ENCODE measurements at places on chromosomes 11 and 22.
A peak's percentile ranks its signal among the peaks of the same experiment; 100 is the strongest.

DNA sequence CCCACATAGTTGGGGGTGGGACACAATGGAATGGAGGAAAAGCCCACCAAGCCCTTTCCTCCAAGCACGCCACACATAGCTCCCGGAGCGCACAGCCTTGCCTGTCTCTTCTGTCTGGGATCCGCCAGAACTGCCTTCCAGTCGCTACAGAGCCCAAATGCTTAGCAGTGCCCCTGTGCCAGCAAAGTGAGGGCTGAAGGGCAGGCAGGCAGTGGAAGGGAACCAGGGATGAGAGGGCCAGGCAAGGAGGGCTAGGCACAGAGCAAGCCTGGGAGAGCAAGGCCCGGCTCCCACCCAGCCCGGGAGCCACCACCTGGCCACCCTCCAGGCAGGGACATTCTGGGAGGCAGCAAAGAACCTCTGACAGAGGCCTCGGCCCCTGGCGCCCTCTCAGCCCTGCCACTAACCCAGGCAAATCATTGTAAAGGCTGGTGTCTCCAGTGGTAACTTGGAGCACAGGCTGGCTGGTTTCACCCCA, 32.5 kb downstream of the PPP2R1B start:
- no peak for DNase-seq

DNA sequence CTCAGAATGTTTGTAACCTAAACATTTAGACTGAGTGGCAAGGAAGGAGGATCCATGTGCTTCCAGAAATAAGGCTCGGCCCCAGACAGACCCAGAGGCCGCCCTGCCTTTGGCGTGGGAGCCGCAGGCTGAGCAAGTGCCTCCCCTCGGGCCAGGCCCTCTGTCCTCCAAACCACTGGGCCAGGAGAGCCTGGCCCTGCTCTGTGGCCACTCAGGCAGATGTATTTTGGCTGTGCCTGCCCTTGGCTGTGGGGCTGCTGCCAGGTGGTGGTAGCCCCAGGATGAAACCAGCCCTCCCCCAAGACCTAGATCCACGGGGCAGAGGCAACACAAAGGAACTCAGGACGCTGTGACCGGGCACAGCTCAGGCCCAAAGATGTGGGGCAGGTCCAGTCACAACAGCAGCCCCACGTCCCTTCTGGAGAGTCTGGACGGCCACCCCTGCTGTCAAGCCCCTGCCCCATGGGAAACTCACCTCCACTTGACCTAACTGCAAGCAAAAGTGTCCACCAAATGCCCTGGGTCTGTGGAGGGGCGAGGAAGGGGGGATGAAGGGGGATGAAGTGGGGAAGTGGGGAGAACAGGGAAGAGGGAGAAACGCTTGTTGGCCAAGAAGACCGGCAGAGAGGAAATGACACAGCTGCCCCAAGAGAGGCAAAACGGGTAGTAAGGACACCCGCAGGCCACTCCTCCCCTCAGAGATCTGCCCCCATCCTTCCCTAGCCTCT, 24.0 kb downstream of the PISD start:
- DNase-seq = no peak

- DNase-seq = no peak
Observed at GRCh38 chr11:64196626-64197025, 9.9 kb upstream of the FERMT3 start.

- no peak for DNase-seq
Observed at GRCh38 chr11:20194470-20194869, 34.2 kb upstream of the DBX1 start.

GRCh38 chr11:37817727-37818270, 1219.8 kb upstream of the RAG2 start:
- DNase-seq = no peak

- DNase-seq = no peak
Observed at GRCh38 chr11:115463606-115464005, 40.6 kb downstream of the CADM1 start.

GRCh38 chr11:112705148-112705547, 256.1 kb upstream of the NCAM1 start:
- DNase-seq = no peak

- DNase-seq = peak; percentile 64
Observed at GRCh38 chr22:50185375-50186087, at the start of gene TRABD. Gene TRABD (plus strand): TSS chr22:50185913. CDS start chr22:50193061, 7,148 bp downstream.

DNA sequence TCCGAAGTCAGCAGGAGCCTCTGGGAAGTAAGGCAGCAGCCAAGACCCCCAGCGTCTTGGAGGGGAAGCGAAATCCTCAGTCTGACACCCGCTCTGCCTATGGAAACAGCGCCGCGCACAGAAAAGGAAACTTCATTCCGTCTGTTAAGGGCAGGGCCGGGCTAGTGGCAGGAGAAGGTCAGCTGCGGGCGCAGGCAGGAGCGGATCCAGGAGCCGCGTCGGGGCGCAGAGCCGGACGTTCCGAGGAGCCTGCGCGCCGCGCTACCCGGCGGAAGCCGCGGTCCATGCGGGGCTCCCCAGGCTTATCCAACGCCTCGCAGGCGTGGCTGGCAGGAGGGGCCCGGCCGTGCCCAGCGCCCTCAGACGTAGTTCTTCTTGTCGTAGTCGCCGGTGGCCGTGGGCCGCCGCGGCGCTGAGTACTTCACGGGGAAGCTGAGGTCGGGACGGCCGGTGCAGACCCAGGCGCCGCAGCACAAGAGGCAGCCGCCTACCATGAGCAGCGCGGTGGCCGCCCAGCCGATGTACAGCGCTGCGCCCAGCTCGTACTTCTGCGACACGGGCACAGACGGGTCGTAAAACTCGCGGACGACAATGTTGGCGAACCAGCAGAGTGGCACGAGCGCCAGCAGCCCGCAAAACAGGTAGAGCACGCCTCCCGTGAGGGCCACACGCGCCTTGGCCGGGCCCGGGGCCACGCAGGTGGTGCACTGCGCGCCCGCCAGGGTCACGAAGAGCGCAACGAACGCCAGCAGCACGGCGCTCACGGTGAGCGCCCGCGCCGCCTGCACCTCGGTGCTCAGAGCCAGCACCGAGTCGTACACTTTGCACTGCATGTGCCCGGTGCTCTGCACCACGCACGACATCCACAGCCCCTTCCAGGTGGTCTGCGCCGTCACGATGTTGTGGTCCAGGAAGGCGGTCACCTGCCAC, 705 bp downstream of the CLDN5 start:
- no peak for DNase-seq

GRCh38 chr11:94199136-94200130, 70.8 kb downstream of the PANX1 start:
- no peak for DNase-seq

DNA sequence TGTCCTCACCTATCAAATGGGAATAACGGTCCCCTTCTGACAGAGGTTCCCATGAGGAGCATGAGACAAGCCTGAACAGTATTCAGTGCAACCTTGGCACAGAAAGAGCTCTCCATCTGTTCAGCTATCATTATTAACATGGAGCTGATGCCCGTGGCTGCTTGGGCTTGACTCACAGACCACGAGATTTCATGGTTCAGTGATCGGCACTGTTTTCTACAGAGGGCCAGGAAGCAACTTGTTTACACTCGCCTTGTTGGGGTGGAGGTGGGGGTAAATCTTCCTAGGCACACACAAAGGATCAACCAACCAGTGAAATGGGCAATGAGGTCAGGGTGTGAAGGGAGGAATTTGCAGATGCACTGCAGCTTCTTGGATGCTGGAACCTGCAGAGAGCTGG, 88.2 kb downstream of the CWC15 start:
- DNase-seq = no peak

DNA sequence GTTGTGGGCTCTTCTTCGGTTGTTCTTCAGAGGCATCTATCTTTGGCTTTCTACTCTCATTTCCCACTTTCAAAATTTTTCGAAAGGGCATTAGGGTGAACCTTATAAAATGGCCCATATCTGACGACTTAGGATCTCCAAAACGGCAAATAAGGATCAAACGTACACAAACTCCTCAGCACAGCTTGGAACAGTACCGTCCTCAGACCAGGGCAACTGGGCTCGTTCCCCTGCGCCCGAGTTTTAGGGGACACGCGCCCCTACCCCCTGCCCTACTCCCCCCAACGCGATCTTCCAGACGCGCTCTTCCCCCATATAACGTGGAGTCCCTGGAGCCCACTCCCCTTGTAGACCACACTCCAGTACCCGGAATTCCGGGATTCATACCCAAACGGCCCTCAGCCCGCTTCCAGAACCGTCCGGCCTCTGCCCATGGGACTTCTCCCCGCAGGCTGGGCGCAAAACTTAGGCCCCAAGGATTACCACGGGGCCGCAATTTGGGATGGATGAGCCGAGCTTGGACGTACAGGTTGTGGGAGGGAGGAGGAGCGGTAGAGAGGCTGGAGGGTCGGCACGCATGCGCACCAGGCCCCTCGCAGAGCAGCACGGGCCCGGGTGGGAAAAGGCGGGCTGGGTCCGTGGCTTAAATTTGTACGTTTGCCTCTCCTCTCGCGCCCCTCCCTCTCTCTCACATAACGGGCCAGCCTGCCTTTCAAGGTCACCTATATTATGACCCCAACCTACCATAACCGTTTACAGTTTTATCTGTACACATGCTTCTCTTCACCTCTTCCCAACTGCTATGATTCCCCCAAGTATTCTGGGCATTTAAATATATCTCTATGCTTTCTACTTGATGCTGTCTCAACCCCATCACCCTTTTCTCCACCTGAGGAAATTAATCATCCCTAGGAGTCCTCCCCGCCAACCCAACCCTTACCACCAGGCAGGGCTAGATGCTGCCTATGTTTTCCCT, 3.4 kb downstream of the CCDC89 start:
- DNase-seq = peak; percentile 35

DNA sequence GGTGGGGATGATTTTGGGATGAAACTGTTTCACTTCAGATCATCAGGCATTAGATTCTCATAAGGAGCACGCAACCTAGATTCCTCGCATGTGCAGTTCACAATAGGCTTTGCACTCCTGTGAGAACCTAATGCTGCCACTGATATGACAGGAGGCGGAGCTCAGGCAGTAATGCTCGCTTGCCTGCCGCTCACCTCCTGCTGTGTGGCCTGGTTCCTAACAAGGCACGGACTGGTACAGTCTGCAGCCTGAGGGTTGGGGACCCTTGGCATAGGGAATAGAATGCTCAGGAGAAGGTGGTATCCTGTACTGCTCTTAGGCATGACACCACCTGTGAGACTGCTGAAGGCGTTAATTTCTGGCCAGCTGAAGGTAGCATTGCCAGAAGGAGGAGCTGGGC, 47.0 kb downstream of the STIM1 start:
- no peak for DNase-seq

DNA sequence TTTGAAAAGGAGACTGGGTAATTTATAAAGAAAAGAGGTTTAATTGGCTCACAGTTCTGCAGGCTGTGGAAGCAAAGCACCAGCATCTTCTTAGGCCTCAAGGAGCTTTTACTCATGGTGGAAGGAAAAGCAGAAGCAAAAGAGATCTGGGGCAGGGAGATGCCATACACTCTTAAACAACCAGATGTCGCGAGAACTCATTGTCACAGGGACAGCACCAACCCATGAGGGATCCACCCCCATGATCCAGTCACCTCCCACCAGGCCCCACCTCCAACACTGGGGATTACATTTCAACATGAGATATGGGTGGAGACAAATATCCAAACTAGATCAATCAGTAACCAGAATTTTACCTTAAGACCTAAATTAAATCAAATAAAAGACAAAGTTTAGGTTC, 87.2 kb downstream of the C11orf91 start:
- DNase-seq = no peak

DNA sequence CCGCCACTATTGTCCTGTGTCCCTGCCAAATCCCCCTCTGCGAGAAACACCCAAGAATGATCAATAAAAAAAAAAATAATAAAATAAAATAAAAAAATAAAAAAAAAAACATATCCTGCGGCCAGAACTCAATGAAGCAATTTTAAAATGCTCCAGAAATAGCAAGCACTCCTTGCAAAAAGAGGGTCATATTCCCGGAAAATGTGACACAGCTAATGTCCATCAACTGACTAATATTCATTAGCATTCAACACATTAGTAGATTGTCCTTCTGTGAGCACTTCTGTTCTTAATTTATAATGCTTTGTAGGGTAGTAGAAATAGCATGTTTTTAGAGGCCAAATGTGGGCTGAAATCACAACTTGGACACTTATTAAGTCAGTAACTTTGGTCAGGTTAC, 252.3 kb upstream of the SESN3 start:
- no peak for DNase-seq

DNA sequence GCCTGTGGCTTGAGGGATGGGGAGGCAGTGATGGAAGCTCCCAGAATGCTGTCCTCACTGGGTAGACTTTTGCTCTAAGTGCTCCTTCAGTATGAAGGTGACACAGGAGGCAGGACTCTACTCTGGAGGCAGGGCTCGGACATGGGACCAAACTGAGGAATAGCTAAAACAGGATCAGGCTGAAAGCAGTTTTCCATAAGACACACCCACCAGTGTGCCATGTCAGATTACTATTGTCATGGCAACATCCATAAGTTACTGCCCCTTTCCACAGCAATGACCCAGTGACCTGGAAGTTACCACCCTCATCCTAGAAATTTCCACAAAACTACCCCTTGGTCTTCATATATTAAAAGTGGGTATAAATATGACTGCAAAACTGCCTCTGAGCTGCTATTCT, 43.6 kb upstream of the GALNT18 start:
- DNase-seq = no peak

- DNase-seq = peak; percentile 82
Observed at GRCh38 chr11:74380746-74381439, 17.3 kb downstream of the PGM2L1 start.

- no peak for DNase-seq
Observed at GRCh38 chr22:44927463-44928135, 82.2 kb downstream of the PHF21B start.

DNA sequence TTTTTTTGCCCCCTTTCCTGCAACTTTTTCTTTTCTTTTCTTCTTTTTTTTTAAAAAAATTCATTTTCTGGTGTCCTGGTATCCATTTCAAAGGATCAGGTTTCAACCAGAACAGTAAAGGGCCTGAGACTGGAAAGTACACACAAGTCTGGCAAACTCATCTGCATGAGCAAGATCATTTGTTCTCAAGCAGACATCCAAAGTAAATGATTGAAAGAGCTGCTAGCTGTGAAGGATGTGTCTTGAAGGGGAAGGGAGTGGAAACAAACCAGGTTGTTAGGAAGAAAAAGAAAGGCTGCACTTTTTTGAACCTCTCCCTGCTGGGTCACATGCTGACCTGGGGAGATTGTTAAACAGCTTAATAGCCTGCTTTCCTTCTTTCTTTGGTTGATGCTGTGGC, 5.3 kb downstream of the YAP1 start:
- no peak for DNase-seq

DNA sequence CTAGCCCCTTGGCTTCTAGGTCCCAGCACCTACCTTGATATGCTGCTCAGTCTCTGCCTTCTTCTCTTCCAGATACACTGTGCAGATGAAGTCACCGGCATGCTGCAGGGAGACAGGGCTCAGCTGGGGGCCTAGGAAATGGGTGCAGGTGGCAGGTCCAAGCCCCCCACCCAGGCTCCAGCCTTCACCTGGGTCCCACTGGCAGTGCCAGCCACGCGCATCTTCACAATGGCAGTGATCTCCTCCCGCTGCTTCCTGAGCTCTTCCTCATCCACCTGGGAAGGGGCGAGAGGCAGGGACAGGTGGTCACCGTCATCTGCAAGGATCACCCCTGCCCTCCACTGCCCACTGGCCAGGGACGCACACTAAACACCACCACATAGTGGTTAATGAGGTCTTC, 21.1 kb upstream of the PDE2A start:
- DNase-seq = no peak

GRCh38 chr11:2169005-2169378, 2.6 kb downstream of the TH start:
- no peak for DNase-seq
